Upper lobe of left lung (tissue), 6 donors: ENCODE measurements at places on chromosomes 1 and 21. TPM values are rescaled to one million over a fixed set of nuclear protein-coding genes. Genes with fewer than 3 reads are reported as not detected.

Gene STIL
- total RNA-seq = 3.1 TPM

Gene ZNF362
- 35.6 TPM for total RNA-seq

GRCh38 chr1:239947801-239948200 lies 143.9 kb upstream of the FMN2 start:
- no peak for DNase-seq

- peak; percentile 40 for DNase-seq
These were observed 122.8 kb downstream of the NOS1AP start for GRCh38 chr1:162192306-162192678.

- DNase-seq = peak; percentile 77
These were observed 19.9 kb upstream of the PPP1R15B start for GRCh38 chr1:204431310-204432184.
